ENCODE measurements at places on chromosomes 4 and X.

GRCh38 chr4:74874753-74875367 lies 58.1 kb upstream of the PARM1 start:
- peak; percentile 43 for DNase-seq

DNA sequence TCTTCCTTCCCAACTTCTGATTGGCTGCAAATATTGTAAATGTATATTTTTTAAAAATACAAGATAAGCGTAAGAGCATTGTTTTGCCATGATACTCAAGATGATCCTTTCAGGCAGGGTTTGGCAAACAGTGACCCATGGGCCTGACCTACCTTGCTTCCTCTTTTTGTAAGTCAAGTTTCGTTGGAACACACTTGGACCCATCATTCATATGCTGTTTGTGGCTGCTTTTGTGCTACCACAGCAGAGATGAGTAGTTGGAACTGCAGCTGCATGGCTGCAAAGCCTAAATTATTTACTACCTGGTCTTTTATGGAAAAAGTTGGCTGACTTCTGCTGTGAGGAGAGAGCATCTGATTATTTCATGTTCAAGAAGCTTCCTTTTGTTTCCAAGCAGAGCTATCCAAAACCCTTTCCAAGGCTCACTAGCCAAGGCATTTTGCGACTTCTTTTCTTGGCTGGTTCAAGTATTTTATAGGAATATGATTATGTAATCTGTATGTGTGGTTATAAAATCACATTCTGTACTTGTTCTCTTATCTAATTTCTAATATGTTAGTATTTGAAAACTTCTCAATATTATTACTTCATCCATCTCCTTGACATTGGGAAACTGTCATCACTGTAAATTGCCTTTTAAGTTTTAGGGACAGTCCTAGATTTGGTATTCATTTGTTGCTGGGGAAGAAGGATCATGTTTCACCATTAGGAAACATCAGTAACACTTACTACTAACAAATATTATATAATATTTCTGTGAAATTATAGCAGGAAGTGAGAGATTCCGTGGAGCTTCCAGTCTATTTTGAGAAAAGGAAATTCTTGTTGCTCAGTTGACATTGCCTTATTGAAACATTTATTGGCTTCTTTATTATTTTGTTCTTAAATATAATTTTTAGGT lies 109.2 kb downstream of the ARHGAP10 start:
- DNase-seq, result no peak

DNA sequence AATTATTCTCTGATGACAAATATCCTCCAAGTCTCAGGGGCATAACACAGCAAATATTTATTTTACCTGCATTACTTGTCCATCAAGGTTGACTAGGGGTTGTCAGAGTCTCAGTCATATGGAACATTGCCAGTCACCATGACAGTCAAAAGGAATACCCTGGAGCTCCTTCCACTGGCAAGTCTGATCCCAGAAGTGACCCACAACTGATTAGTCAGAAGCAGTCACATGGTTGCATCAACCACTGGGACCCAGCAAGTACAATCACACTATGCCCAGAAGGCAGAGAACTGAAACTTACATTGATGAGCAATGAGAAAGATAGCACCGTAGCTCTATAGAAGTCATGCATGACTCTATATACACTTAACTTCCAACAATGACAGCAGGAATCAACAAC lies 41.9 kb upstream of the SOD3 start:
- DNase-seq, result peak; percentile 46

DNA sequence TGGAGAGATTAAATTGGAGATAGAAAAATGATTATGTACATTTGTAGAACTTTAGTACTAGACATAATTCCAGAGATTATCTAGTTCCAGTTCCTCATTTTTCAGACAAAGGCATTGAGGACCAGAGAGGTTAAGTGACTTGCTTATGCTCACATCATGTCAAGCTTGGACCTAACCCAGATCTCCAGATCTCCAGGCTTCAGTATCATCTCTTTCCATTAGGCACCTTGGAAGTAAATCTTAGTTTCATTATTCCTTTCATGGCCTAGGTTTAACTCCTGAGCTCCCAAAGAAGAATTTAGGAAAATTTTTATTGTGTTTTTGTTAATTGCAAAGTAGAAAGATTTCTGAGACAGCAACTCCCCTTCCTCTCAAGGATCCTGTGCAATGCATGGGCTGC lies 148.8 kb downstream of the GATB start:
- DNase-seq, result no peak

GRCh38 chr4:150501983-150502382 lies 80.0 kb upstream of the MAB21L2 start:
- DNase-seq, result no peak

DNA sequence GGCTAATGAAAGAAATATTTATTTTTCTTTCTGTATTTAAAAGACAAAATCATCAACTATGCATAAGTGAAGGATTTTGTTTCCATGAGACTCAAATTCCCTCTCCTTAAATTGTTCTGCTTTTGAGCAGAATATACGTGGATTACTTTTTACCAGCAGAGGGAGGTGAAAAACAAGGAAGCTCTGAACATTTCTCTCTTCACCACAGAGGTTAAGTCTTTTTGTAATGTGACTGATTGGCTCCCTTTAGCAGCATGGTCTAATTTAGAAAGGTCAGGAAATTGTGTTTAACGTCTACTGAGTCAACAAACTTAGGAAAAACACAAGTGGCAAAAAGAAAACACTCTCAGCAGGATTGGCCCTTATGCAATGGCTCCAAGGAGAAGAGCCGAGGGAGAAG lies 55.1 kb upstream of the F9 start:
- DNase-seq, result no peak

- DNase-seq, result no peak
These were observed at the start of gene EXOC1L for GRCh38 chr4:55819634-55820033. TSS of gene EXOC1L (plus strand) at chr4:55819790. CDS start at chr4:55820027, 237 bp downstream.

GRCh38 chrX:41145920-41146608 lies 60.8 kb downstream of the USP9X start:
- peak; percentile 69 for DNase-seq

- DNase-seq, result no peak
These were observed 16.0 kb upstream of the VSIG1 start for GRCh38 chrX:108028854-108029253.

DNA sequence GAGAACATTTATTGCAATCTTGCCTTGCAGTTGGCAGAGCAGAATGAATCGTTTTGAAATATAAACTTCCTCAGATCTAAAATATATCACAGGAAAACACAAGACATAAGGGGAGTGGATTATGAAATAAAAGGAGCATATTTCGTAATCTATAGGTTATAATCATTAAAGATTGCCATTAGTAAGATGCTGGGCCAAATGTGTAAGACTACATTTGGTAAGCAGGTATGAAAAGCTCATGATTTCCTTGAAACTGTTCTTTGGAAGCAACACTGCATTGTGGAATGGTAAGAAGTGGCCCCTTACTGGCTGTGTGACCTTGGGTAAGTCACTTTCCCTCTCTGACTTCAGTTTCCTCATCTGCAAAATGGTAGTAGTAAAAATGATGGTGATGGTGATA lies 68.3 kb downstream of the AFF2 start:
- DNase-seq, result no peak

DNA sequence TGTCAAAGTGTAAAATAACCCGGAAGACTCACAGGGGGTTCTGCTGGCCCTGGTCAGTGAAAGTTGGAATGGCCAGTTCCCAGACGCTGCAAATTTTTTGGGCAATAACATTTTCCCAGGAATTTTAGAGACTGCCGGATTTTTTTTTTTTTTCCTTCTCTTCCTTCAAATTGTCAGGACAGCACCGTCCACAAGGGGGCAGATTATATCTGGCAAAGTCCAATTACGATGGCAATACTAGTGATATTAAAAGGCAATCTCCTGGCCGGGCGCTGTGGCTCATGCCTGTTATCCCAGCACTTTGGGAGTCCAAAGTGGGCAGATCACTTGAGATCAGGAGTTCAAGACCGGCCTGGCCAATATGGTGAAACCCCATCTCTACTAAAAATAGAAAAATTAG lies 20.5 kb downstream of the SLC25A5 start:
- no peak for DNase-seq

DNA sequence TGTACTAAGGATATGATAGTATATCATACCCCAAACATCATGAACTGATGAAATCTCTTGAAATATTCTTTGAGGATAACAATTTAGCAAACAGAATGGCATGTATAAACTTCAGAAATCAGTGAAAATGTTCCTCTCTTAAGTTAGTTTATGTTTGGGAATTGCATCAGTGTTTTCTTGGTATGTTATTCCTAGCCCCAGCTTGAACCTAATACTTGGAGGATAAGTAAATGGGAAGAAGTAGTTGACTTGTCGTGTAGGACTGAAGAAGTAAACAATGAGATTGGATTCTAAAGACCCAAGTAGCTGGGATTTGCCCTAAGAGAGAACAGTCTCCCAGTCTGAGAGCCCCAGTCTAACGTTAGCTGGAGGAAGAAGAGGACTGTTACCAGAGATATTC lies 355.7 kb downstream of the GALNTL6 start:
- DNase-seq, result no peak

DNA sequence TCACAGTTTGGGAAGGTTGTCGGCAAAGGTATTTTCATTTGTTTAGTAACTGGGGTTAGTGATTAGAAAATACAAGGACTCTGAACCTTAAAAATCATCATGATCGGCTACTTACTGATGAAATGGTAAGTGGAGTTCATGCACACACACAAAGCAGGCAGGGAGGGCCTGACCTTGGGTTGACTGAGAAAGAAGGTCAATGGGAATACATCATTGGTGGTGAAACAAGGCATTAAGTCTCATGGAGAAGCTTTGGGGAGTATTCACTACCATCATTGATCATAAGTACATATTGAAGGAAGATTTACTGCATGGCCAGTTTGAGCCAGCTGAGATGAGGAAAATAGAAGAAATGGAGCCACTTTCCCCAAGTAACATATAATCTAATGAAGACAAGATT lies 74.4 kb downstream of the LUZP4 start:
- no peak for DNase-seq

GRCh38 chr4:66585767-66586166 lies 915.5 kb upstream of the EPHA5 start:
- DNase-seq, result no peak

- no peak for DNase-seq
These were observed 894.6 kb downstream of the TRIML1 start for GRCh38 chr4:189033801-189034347.

- DNase-seq, result no peak
These were observed 87.1 kb upstream of the INPP4B start for GRCh38 chr4:142933207-142933606.

DNA sequence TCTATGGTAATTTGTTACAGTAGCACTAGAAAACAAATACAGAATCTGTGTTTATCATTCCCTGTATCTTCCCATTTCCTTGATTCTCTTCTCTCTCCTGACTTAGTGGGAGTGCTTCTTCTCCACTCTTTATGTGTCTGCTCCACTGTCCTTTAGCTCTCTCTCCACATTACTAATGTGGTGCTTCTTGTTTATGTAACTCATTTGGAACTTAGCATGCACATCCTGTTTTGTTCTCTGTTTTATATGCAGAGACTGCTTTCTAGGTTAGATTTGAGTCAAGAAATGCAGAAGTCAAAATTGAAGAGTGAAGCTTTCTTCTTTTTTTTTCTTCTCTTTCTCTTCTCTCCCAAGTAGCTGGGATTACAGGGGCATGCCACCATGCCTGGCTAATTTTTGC lies 25.9 kb downstream of the ADH1A start:
- no peak for DNase-seq

DNA sequence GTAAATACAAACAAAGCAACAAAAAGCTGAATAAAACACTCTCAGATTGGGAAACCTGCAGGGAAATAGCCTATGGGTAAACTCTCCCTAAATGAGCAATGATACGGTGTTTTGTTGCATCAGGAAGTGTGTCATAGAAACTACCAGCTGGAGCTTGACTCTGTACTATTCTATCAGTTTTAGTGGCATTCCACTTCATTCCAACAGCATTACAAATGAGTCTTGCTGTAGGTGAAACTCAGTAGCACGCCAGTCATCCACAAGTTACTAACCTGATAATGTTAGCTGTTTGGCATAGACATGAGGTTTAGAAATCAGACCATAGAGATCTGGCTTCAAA lies 24.9 kb downstream of the FGFBP1 start:
- DNase-seq, result peak; percentile 96

DNA sequence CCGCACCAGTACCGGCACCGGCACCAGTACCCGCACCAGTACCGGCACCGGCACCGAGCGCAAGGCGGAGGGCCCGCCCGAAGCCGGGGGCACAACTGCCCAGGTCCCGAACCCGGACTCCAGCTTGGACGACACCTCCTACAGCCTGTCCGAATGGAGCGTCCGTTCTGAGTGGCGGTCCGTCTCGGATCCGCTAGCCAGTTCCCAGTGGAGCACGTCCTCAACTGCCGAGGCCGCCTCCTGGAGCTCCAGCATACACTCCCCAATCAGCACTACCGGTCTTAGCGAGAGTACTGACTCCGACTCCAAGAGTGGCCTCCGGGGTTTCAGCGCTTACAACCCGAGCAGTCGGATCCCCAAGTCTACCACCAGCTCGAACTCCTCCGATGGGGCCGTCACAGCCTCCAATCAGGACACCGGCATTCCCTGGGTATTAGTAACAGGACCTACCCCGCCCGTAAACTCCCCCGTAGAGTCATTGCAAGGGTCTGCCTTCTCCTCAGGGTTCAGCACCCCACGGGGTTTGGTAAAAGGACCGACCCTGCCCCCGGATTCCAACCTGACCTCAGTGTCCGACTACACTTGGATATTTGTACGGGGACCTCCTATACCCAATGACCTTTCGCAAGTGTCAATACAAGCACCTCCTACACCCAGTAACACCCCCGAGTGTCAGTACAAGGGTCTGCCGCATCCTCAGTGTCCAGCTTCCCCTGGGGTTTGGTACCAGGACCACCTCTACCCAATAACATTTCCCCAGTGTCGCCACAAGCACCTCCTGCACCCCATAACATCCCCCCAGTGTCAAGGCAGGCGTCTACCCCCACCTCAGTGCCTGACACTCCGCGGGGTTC lies 721 bp upstream of the MAOA start:
- no peak for DNase-seq

DNA sequence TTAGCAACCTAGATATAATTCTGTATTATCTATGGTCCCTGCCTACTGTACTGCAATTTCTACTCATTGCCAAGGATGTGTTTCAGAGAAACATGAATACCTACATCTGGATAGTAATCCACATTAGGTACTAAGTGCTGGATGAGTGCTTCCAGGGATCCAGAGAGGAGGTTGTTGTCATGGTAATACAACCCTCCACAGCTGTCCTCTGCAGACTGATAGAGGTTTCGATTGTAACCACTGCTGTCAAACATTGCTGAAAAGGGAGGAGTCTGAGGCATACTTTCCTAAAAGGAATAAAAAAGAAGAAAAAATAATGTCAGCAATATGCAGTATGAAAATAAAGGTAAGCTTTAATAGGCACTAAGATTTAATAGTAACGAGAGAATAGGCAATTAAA lies 12.5 kb downstream of the RASGEF1B start:
- no peak for DNase-seq

GRCh38 chr4:588351-588849 lies 12.3 kb upstream of the TMEM271 start:
- no peak for DNase-seq

All from NCI-H226 (cell line).